NCI-H2081 (cell line): ENCODE measurements at places on chromosomes 2 and 18.

GRCh38 chr2:34291076-34291475 is 692.0 kb upstream of the FAM98A start:
- no peak for DNase-seq

DNA sequence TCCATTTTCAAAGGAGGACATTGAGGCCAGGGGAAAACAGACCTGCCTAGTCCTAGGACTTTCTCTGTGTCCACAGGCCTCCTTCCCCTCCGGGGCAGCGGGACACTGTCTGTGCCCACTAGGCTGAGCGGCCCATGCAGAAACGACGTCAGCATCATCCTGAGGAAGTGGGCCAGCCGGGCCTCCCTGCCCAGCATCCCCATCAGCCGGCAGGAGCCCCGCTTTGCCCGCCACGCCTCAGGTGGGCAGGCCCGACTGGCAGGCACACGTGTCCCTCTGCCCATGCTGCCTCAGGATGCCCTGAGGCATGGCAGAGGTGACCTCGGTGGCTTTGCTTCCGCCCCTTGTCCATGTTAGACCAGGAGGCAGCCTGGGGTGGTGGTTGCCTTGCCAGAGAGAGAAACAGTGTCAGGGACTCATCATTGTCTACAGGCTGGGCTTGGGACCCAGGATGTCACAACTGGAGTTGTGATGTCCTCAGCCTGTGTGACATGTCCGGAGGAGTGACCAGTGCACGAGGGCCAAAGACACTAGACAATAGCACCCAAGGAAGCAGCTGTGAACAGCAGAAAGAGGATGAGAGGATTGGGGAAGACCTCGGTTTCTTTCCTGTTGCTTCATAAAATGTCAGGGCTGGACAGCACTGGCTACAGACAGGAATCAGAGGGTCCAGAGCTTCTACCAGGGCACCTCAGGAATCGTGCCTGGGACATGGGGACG is 36.8 kb downstream of the TOGARAM2 start:
- no peak for DNase-seq

GRCh38 chr2:240564561-240565332 is 3.5 kb upstream of the RNPEPL1 start:
- DNase-seq, result no peak

DNA sequence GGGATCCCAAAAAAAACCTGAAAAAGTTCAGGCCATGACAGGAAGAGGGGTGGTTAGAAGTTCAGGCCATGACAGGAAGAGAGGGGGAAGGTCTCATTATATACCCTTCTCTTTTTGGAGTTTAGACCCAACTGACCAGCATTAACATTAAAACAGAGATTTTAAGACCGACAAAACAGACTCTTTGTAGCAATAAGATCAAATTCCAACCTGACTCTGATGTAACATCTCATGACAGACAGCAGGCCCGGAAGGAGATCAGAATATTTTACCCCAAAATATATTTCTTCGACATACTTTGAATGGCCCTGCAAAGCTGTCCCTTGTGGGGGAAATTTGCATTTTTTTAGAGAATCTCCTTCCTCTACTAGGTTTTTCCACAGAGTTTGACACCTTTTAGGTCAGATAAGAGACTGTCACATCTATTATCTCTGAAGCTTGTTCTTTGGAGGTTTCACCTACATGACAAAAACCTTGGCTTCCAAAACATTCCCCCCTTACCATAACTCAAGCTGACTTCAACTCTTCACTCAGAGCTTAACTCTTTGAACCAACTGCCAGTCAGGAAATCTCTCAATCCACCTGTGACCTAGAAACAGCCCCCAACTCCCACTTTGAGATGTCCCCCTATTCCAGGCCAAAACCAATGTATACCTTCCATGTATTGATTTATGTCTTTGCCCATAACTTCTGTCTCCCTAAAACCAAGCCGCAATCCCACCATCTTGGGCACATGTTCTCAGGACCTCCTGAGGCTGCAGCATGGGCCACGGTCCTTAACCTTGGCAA is 51.0 kb upstream of the B3GNT2 start:
- no peak for DNase-seq

DNA sequence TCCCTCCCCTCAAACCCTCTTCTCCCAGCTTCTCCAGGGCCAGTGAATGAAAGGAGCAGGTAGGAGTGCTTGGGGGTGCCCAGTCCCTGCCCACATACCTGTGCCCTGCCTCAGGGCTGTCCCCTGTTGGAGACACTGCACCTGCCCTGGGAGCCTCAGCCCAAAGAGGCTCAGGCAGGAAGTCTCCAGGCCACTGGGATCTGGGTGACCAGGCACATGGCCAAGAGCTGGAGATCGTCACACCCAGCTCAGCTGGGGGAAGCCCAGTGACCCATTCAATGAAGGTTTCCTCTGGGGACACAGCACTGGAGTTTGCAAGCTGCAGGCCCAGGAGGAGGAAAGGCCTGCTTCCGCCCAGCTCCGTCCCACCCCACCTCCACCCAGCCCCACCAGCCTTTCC is 156.4 kb downstream of the ZFP36L2 start:
- DNase-seq, result no peak

- no peak for DNase-seq
These were observed 41.9 kb downstream of the C1QL2 start for GRCh38 chr2:119116411-119117295.

- DNase-seq, result no peak
These were observed 191.3 kb downstream of the MYO1B start for GRCh38 chr2:191436368-191437055.

- no peak for DNase-seq
These were observed 249.0 kb upstream of the ID2 start for GRCh38 chr2:8432706-8433336.

- DNase-seq, result no peak
These were observed 135.1 kb downstream of the GFPT1 start for GRCh38 chr2:69251943-69252342.

- no peak for DNase-seq
These were observed 53.6 kb upstream of the NRXN1 start for GRCh38 chr2:51085420-51086068.

GRCh38 chr2:168211664-168212163 is 35.7 kb downstream of the STK39 start:
- no peak for DNase-seq

GRCh38 chr2:237739101-237739500 is 59.5 kb upstream of the RBM44 start:
- no peak for DNase-seq

DNA sequence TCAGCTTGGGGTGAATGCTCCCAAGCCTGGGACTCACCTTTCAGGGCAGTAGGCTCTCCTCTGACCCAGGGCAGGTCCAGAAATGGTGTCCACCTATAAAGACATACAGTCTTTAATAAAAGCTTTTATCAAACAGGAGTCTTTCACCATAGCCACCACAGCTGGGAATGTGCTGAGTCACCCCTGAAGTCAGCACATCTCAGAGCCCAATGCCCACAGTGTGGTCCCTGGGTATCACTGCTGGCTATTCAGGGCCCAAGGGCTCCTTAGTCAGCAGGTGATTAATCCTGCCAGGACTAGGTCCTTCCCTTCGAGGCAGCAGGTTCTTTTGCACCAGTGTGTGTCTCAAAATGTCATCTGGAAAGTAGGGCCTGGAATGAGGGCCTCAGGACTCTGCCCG is 181.9 kb downstream of the MEMO1 start:
- DNase-seq, result no peak

DNA sequence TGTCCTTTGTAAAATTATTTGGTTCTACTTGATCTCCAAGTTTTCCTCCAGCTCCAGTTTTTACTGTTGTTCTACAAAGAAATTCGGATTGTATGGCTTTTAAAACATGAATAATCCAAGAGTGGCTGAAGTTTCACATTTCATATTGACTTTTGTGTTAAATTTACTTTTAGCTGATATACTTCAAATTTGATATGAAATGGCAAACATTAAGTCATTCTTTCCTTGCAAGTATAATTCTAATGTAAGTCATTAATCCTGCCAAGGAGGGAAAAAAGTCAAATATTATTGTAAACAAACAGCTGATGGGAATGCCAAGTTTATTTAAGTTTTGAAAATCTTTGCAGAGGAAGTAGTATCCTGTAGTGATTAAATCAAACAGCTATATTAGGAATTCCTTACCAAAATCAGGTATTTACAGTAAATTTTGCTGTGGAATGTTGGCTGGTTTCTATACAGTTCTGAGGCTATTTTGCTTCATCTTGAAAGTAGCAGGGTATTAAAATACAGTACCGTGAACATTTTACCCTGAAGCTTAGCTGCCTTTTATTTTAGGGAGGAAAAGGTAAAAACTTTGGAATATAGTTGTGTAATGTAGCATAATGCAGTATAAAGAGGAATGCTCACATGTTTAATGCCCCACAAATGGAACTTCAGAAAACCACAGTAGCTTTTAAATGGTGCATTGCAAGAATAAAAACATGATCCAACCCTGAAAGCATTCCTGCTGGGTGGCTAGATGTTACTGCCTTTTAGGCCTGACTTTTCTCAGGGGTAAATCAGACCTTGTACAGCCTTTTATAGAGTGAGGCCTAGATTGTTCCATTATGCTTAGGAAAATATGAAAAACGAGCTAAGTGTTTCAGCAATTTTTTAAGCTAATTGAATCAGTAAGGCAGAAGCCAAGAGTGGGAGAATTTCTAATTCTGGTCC is 62.7 kb upstream of the NT5C1B start:
- DNase-seq, result no peak

GRCh38 chr2:28395334-28396061 is 2.8 kb downstream of the FOSL2 start:
- no peak for DNase-seq

- DNase-seq, result no peak
These were observed 8.8 kb upstream of the RAPH1 start for GRCh38 chr2:203543898-203544328.

DNA sequence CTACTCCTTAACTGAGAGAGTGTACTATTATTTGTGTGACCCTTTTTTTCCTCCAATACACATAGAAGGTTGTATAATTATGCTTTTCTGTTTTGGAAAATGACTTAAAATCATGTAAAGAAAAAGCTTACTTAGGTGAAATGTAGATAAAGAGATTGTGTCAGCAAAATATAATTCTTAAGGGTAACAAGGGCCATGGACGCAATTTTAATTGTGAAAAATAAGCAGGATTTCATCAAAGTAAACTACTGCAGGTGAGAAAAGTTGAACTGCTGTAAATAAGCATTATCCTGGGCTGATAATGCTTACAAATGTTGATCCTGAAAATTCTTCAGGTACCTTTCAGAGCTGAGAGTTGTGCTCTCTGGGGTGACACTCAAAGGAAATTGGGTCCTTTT is 141.5 kb downstream of the RPIA start:
- DNase-seq, result no peak

- DNase-seq, result no peak
These were observed 790.5 kb upstream of the ID2 start for GRCh38 chr2:7891312-7891711.

GRCh38 chr2:176455816-176456291 is 186.6 kb downstream of the MTX2 start:
- DNase-seq, result no peak

- DNase-seq, result no peak
These were observed 50.6 kb downstream of the TTC21B start for GRCh38 chr2:165902934-165903333.

DNA sequence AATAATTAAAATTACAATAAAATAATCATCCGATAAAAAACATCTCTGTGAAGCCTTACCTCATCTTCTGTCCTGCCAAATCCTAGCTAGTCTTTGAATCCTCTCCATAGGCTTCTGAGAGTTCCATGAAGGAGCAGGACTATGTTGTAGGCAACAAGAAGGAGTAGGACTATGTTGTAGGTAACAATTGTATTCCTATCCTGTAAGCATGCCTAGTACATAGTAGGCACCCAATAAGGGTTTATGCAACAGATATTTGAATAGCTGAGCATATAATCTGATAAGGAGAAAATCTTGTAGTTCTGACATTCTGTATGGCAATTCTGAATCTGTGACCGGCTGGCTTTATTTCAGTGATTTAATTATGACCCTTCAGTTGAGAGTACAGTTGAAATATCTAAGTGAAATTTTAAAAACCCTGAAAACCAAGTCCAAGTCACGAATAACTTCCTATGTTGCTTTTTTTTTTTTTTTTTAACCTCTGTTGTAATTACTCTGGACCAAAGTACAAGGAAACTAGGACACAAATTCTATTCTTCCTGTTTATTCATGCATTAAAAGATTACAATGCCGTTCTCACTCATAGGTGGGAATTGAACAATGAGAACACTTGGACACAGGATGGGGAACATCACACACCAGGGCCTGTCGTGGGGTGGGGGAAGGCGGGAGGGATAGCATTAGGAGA is 27.8 kb downstream of the VWA3B start:
- DNase-seq, result no peak

DNA sequence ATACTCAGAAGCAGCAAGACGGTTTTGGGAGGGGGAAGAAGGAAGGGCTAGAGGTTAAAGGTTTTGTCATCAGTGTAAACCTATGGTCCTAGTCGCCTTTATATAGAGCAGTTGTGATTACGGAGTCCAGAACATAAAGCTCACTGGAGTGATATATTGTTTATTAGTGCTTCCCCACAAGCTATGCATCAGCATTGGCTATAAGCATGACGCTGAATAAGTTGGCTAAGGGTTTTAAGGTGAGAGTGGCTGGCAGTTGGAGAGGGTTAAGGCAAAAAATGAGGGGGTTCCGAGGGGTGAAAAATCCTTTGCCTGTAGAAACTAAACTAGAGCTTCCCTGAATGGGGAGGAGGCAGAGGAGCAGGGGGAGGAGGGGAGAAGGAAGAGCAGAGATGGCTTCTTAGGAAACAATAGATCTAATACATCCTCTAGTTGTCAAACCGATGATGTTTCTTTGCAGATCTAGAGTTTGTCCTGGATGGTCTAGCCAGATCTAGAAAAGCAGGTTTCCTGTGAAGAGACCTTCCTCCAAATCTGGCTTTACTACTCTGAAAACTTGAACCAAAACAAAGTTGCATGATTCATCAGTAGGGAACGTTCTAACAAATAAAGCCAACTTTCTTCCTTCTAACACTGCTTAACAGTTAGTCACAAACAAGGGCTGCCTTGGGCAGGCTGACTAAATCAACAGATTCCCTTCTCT is 2.5 kb downstream of the KLF7 start:
- DNase-seq, result peak; percentile 25

DNA sequence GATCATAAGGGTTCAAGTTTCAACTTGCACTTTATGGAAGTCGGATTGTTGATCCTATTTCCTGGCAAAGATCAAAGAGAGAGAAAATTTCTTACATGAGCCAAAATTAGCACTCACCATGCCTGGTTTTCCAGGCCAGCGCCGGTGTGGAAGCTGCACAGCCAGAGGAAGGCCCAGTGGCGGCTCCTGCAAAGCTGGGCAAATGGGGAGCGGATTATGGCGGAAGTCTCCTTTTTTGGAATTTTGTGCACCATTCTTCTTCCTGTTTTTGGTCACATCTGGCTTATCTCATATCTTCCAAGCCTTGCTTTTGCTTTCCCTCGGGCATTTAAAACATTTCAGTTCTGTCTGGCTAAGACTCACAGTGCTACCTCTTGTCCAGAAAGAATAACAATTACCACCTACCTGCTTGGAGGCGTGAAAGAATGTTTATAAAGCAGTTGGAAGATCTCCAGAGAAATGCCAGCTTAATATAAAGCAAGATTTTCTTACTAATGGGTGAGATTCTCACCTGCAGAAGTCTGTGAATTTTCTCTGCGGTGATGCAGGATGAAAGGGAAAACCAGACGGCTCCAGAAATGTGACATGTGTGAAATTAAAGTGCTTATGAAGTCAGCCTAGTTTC is 94.3 kb downstream of the ASAP2 start:
- no peak for DNase-seq

GRCh38 chr18:61572084-61572655 is 238.9 kb downstream of the CDH20 start:
- no peak for DNase-seq
